ENCODE measurements at places on chromosomes 1 and 21. TPM values are rescaled to one million over a fixed set of nuclear protein-coding genes. Genes with fewer than 3 reads are reported as not detected.

ARMH1 gene
- total RNA-seq, result not detected

SHE gene
- 0.11 TPM for total RNA-seq

SPATA1 gene
- 0.98 TPM for total RNA-seq

GJA4 gene
- total RNA-seq, result not detected

GNG4 gene
- 16.3 TPM for total RNA-seq

PDE9A gene
- 9.6 TPM for total RNA-seq

TDRD5 gene
- 0.40 TPM for total RNA-seq

S100A9 gene
- total RNA-seq, result not detected

FABP3 gene
- total RNA-seq, result not detected

GJA5 gene
- 1.2 TPM for total RNA-seq

TSTD1 gene
- 0.83 TPM for total RNA-seq

MAP10 gene
- total RNA-seq, result 0.56 TPM

FCGR3A gene
- total RNA-seq, result not detected

DDAH1 gene
- 11.8 TPM for total RNA-seq

NECTIN4 gene
- total RNA-seq, result 0.27 TPM

PYHIN1 gene
- total RNA-seq, result not detected

CHD5 gene
- total RNA-seq, result 0.24 TPM

EVA1C gene
- total RNA-seq, result 5.2 TPM

ARHGEF19 gene
- 8.0 TPM for total RNA-seq

SYT2 gene
- not detected for total RNA-seq

KCNE2 gene
- total RNA-seq, result not detected

FALEC gene
- total RNA-seq, result not detected

CCDC185 gene
- total RNA-seq, result not detected

SMPDL3B gene
- 0.19 TPM for total RNA-seq

INSRR gene
- not detected for total RNA-seq

GBP1 gene
- 4.9 TPM for total RNA-seq

OPTC gene
- not detected for total RNA-seq

CFHR1 gene
- total RNA-seq, result 0.58 TPM

LRRC52 gene
- not detected for total RNA-seq

ADCY10 gene
- total RNA-seq, result 0.05 TPM

LDLRAD1 gene
- total RNA-seq, result not detected

RAVER2 gene
- 11.5 TPM for total RNA-seq

GPR61 gene
- not detected for total RNA-seq

COL9A2 gene
- total RNA-seq, result 10.6 TPM

APP gene
- total RNA-seq, result 267 TPM

Measured in A375 (cell line).